ENCODE measurements at places on chromosomes 7 and 10.

DNA sequence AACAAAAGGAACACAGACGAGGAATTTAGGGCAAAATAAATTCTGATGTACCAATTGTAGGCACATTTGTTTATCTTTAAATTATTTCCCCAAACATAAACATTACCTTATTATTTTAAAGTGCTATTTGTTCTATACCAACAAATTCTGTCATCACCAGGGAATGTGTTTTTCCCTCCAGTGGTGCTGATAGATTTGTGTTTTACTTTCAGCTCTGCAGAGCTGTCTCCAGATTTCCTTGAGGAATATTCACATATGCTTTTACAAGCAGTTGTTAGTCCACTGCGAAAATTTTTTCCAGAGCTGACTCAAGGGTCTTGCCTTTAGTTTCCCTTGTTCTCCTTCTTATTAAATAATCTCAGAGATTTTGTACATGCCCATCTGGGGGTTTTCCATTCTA, 362.8 kb downstream of the PHF14 start:
- DNase-seq: no peak

- no peak for DNase-seq
These were observed 91.8 kb downstream of the TRRAP start for GRCh38 chr7:98970016-98970615.

GRCh38 chr10:85612378-85612775, 754.2 kb downstream of the GRID1 start:
- DNase-seq: no peak

DNA sequence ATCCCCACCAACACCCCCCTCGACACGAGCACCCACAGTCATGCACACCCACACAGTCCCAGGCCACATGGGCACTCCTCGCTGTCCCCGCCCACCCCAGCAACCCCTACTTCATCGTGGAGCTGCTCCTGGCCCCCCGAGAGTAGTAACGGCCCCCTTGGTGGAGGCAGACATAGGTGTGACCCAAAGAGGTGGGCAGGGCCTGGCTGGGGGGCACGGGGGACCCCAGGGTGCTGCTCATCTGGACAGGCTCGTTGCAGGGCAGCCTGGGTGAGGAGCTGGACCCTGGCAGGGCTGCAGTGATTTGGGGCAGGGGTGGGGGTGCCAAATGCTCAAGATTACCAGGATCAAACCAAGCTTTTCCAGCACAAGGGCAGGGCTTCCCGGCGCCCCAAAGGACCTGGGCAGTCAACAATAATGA, 42.4 kb upstream of the ZMIZ1 start:
- DNase-seq: no peak

DNA sequence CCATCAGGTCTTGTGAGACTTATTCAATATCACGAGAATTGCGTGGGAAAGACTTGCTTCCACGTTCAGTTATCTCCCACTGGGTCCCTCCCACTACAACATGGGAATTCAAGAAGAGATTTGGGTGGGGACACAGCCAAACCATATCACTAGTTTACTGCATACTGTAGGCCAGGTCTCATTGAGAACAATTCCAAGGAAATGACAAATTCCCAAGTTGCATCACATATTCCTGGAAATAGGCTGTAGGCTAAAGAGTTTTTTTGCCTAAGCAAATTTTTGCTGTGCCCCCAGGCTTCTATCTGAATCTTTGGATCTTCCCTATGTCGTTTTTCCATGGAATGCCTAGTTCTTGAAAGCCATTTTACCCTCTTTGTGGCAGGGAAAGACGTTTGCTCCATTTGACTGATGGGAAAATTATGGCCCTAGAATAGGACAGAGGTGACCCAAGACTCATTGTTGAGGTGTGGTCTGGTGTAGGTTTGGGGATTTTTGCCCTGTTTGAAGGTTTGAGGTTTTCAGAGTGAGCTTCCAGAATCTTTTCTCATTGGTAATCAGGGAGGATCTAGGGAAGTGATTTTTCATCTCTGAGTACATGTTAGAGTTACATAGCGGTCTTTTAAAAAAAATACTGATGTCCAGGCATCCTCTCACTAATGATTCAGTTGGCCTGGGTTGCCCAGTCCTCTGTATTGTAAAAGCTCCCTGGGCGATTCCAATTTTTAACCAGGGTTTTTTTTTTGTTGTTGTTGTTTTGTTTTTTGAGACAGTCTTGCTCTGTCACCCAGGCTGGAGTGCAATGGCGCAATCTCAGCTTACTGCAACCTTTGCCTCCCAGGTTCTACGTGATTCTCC, 44.4 kb downstream of the TACR2 start:
- no peak for DNase-seq

DNA sequence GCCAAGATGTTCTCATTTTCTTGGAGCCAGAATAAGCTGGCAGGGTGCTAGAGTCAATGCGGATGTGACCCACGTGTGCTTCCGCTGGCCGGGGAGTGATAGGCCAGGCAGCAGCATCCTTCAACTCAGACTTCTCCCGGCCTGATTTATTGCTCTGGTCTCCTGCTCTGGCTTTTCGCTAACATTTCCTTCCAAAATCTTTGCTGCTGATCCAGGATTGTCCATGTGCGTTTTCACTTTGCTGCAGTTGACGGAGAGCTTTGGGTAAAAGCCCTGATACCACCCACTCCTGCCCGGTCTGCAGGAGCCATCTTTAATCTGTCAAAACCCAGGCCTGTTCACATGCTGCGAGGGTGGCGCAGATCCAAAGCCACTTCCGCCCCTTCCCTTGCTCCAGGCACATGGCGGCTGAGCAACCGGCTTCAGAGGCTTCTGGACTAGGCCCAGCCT, 106.8 kb downstream of the CYP26A1 start:
- DNase-seq: no peak

DNA sequence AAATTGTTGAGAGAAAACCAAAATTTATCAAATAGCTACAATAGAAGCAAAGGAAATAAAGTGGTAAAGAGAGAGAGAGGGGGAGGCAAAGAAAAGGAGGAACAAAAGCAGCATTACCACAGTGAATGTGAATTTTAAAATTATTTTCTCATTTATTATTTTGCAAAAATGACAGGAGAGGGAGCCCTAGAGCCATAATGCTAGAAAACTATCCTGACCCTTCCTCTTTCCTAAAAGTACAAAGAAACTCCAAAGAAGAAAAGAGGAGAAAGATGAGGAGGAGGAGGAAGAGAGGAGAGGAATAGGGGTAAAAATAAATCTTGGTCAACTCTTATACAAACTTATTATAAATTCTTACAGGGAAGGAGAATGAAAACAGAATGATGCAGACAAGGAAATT, 921.5 kb downstream of the NRG3 start:
- no peak for DNase-seq

GRCh38 chr7:82091126-82091684, 321.4 kb upstream of the HGF start:
- no peak for DNase-seq

- no peak for DNase-seq
These were observed 32.3 kb upstream of the PRKCQ start for GRCh38 chr10:6612371-6612770.

DNA sequence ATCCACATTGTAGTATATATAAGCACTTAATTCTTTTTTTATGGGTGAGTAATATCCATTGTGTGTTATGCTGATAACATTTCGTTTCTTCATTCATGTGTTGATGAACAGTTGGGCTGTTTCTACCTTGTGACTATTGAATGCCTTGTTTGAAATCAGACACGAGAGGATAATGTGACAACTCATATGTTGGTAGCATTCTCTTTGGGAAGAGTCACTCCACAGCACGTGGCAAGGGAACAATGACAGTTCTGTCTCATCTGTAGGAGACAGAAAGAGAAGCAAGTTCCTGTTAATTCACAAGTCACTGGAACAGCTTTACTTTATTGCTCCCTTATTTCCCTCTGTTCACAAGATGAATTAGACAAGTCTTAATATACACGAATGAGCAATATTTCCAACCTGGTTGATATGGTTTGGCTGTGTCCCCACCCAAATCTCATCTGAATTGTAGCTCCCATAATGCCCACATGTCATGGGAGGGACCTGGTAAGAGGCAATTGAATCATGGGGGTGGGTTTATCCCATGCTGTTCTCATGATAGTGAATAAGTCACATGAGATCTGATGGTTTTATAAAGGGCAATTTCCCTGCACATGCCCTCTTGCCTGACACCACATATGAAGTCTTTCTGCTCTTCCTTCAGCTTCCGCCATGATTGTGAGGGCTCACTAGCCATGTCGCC, 125.3 kb downstream of the SEC23IP start:
- DNase-seq: no peak

- DNase-seq: no peak
These were observed 91.4 kb upstream of the CAPZA2 start for GRCh38 chr7:116770941-116771340.

GRCh38 chr7:156942708-156943090, 6.8 kb upstream of the NOM1 start:
- DNase-seq: no peak

DNA sequence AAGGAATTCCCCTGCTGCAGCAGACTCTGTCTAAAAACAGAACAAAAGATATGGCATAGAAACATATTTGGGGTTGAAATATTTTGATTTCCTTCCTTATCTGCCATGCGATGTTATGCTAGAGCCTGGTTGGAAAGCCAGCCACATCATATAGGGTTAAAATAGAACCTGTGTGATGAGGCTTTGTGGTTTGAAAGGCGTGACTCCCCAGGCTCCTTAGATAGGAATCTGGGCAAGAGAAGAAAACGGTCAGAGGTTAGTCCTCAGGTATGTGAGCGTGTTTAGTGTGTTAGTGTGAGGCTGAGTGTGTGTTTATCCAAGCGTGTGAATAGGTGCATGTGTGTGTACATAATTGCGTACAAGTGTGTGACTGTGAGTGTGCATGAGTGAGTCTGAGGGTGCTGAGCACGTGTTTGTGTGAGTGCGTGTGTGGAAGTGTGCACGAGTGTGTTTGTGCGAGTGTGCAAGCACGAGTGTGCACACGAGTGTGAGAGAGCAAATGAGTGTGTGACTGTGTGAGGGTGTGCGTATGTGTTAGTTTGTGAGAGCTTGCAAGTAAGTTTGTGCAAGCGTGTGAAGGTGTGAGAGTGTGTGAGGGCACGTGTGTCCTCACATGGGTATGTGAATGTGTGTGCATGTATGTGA, 79.9 kb downstream of the COL26A1 start:
- no peak for DNase-seq

DNA sequence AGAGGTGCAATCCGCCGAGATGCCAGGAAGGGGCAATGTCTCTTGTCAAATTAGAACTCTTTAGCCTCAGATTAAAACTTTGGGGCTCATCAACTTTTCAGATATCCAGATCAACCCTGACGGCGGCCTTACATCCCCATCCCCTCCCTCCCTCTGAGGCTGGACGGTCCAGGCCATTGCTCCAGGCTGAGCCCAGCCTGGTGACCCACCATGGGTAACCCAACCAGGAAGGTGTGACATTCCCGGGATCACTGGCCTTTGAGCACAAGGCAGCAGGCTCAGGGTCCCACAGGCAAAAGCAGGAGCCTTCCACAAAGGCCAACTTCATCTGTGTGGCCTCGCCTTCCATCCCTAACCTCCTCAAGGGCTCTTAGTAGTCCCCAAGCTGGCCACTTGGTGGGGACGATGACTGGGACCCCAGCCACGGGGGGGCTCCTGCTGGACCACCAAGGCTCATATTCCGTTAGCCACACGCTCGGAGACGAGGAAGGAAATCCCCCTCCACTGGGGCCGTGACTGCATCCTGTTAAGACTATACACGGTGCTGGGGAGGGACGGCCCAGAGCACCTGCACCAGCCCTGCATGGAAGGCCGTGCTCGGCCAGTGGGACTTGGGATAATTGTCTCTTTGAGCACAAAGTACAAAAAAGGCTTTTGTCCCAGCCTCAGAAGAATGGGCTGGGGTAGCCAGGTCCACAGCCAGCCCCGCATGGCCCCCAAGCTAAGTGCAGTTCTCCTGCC, 62.8 kb downstream of the ZRANB1 start:
- no peak for DNase-seq

GRCh38 chr10:17479015-17479615, 24.7 kb upstream of the ST8SIA6 start:
- no peak for DNase-seq

DNA sequence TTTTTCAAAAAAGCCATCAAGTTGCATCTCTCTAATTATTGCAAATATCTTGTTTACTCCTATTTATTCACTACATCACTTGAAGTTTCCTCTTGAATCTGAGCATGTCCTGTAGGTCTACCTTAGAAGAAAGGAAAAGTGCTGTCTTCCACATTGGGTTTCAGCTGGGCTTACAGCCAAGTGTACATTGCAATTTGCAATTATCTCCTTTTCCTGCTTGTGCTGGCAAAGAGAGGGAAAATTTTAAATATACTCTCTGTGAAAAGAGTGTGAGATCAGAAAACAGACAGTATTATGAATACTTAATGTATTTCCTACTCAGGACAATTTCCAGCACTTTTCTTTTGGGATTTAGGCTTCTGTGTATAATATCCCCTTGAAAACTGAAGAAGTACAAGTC, 839.7 kb downstream of the CNTNAP2 start:
- no peak for DNase-seq

DNA sequence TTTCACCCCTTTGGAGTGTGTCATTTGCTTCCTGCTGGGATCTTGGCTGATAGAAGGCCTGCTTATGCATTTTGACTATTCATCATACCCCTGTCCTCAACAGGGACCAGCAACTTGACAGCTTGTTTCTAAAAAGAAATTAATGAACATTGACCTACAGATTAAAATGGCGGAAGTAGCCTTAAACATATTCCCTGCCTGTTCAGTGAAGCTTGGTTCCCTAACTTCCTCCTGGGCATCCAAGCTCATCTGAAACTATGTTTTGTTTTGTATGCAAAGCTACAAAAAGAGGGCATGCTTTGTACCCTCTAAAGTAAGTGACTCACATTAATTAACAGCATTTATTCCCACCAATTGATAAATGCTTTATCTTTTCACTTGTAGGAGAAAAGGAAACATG, 26.8 kb upstream of the CDK14 start:
- no peak for DNase-seq

- no peak for DNase-seq
These were observed 144.0 kb downstream of the ATE1 start for GRCh38 chr10:121783782-121784372.

DNA sequence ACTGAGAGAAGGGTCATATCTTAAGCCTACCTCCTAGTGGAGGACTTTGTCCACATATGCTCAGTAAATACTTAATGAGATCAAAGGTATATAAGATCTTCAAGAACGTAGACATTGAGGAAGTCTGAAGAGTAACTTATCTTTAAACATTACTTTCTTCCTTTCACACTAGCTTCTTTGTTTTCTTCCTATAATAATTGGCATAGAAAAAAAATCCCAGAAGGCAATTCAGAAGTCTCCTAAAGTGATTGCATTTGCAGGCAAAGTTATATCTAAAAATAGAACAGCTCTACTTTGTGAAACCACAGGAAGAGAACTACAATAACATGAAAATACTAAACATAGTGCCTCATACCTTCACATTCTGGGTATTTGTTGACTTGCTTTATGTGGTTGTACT, 150.4 kb downstream of the PPP1R3A start:
- DNase-seq: no peak

DNA sequence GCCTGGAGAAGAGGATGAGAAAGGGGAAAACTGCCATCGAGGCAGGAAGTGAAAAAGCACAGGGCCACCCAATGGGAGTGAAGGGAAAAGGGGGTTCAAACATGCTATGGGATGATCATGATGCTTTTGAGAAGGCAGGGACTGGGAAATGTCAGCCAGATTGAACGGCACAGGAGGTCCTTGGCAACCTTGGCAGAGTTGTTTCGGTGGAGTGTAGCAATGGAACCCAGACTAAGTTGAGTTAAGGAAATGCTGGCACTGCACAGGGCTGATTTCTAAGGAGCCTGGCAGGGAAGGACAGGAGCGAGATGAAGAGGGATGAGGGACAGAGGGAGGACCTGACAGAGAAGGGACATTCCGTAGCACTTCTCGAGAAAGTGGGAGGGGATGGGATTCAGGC, 101.4 kb downstream of the PIP4K2A start:
- no peak for DNase-seq

All from stimulated activated CD8-positive, alpha-beta memory T cell treated with anti-CD3 and anti-CD28 coated beads, Interleukin-7, amount 100 ng/mL, for 48 hours (primary cell).